ENCODE measurements at places on chromosomes 7 and 10. TPM values are rescaled to one million over a fixed set of nuclear protein-coding genes. Genes with fewer than 3 reads are reported as not detected.

DNA sequence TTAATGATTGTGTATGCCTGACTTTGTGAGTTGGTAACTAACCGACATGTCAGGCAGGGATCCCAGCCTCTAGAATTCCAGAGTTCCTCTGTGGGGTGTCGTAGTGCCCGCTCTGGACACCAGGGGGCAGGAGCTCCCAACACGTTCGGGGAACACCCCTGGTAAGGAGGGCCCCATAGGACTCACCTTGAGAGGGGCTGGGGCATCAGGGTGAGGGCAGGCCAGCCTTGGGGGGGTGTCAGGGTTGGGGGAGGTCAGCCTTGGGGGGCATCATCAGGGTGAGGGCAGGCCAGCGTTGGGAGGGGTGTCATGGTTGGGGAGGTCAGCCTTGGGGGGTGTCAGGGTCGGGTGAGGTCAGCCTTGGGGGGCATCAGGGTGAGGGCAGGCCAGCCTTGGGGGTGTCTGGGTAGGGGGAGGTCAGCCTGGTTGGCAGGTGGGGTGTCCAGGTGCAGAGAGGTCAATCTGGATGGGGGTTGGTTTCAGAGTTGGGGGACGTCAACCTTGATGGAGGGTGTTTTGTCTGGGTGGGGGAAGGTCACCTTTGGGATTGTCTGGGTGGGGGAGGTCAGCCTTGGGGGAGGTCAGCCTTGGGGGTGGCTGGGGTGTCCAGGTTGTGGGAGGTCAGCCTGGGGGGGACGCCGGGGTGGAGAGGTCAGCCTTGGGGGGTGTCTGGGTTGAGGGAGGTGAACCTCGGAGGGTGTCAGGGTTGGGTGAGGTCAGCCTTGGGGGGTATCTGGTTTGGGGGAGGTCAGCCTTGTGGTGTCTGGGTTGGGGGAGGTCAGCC is 45.6 kb upstream of the SUN1 start:
- no peak for DNase-seq

GRCh38 chr7:101941481-101942383 is 124.3 kb downstream of the CUX1 start:
- DNase-seq: no peak

GRCh38 chr10:30439931-30440330 is 5.9 kb downstream of the MAP3K8 start:
- DNase-seq: no peak

DNA sequence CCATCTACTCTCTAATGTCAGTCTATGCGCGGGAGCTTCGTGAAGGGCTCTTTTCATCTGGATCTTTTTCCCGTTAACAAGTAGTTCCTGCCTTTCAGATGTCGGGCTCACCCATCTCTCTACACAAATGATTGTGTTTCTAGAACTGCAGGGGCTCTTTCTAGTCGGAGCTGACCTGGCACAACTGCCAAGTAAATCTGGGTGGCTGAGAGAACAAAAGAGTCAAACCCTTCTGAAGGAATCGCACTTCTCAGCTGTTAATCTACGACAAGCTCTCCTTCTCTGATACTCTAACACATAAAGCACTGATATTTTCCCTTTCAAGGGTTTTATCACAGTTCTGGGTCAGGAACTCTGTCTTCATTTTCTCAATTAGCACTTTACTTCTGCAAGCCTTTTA is 144.7 kb downstream of the NRP1 start:
- DNase-seq: no peak

DNA sequence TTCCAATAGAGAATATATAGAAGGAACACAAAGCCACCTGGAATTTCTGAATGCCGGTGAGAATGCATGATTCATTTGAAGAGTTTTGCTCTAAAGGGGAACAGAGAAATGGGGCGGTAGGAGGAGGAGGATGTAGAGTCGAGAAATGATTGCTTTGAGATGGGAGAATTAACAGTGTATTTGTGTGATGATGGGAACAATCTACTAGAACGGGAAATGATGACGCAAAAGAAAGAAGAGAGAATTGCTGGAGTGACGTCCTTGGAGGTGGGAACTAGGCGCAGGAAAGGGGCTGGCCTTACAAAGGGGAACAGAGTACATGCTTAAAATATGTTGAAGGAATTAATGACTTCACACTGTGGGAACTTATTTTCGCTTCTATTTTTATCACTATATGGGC is 188.1 kb downstream of the SDHAF3 start:
- no peak for DNase-seq

The ZNF239 gene
- 11.1 TPM for polyA plus RNA-seq

The GIMAP7 gene
- polyA plus RNA-seq: 44.5 TPM

The MINDY3 gene
- polyA plus RNA-seq: 49.2 TPM

The ACBD7 gene
- polyA plus RNA-seq: 4.3 TPM

The HMX2 gene
- polyA plus RNA-seq: not detected

Data from left lung (tissue), 14 donors.